ENCODE measurements at places on chromosomes 3 and 15.

DNA sequence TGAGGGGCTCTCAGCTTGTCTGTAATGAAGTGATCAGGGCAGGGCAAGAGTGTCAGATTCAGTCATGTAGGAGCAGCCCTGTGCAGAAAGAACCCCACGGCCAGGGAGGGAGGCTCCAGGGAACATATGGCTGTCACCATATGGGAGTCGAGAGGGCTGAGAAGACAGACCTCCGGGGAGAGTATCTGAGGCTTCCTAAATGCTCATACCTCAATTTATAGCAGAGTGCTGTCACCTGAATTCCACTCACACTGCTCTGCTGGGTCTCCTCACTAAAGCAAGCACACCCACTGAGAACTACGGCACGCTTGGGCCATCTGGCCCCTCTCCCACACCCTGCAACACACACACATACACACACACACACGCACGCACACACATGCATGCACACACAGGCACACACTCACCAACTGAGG, 92.3 kb upstream of the TJP1 start:
- DNase-seq, result no peak

DNA sequence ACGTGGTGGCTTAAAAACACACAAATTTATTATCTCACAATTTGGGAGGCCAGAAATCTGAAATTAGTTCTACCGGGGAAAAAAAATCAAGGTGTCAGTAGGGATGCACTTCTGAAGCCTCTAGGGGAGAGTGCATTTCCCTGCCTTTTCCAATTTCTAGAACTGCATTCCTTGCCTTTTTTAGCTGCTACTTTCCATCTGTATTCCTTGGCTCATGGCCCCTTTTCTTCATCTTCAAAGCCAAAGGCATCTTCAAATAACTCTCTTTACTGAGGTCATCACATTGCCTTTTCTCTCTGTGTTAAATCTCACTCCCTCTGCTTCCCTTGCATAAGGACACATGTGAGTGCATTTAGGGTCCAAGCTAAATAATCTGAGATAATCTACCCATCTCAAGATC, 69.5 kb upstream of the NEO1 start:
- DNase-seq, result no peak

DNA sequence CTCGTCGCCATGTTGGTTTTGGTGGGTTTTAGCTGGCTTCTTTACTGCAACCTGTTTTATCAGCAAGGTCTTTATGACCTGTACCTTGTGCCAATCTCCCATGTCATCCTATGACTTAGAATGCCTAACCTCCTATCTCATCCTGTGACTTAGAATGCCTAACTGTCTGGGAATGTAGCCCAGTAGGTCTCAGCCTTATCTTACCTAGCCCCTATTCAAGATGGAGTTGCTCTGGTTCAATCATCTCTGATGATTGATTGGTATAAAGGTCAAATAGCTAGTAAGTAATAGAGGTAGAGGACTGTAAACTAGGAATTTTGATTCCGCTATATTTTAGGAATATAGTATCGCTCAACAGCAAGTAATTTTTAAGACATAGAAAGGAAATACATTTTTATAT, 1.3 kb upstream of the ACKR2 start:
- no peak for DNase-seq

DNA sequence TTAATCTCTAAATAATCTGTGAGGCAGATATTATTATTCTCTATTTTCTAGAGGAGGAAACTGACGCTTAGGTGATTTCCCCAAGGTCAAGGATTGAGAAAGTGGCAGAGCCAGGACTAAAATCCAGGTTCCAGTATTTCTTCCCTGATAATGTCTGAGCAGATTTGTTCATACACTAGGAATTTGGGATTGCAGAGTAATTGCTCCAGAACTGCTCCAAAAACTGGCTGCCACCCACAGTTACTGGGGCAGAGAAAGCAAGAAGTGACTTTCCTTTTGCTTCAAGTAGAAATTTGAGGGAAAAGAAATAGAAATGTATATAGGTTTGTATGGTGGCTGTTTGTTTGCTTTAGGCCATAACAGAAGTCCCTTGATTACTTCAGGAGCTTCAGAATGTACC, 60.6 kb downstream of the SLC12A8 start:
- no peak for DNase-seq

- no peak for DNase-seq
Observed at GRCh38 chr15:77871852-77872371, 205.6 kb downstream of the TBC1D2B start.

DNA sequence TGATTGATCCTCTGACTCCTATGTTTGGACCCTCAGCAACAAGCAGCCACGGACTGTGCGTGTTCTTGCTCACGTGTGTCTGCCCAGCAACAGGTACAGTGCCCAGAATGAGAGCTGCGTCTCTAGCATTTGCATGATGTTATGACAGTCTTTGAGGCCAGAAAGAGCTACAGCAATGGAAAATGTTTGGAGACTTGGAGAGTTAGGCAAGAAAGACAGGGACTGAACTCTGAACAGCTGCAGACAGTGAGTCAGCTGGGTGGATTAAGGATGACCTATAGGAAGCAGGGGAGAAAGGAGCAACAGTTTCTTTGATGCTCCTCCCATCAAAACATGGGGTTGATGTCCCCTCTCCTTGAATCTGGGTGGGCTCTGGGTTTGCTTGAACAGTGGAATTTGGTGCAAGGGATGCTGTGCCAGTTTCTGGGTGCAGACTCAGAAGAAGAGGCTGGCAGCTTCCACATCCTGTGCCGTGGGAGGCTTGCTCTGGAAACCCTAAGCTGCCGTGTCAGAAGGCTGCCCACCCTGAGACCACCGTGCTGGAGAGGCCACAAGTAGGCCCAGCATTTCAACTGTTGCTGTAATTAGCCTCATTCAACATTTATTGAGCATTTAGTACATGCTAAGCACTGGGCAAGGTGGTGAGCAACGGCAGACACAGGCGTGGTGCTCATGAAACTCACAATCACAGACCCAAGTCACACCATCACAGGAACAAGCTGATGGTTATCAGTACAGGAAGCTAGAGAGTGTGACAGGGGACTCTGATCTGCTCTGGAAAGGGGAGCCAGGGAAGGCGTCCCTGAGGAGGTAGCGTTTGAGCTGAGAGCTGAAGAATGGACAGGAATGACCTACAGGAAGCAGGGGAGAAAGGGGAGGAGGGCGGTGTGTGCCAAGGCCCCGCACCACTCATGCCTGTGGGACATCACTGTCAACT, 21.7 kb downstream of the CCR9 start:
- no peak for DNase-seq

DNA sequence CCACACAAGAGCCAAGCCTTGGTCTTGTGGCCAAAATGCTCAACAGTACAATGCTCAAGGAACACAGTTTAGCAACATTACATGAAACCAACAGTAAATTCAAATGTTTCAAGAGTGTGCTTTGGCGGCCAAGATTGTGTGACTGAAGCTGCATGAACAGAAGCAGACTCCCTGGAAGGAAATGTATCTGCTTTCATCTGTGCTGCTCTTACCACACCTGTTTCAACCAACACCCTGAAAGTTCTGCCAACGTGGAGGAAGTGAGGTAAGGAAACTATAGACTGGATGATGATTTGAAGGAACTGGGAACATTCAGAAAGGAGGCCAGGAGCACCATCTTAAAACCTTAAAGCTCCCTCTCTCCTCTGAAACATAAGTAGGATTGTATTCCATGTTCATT, 55.7 kb downstream of the MB21D2 start:
- no peak for DNase-seq

GRCh38 chr3:196754091-196754981, 14.7 kb downstream of the PAK2 start:
- DNase-seq, result no peak

DNA sequence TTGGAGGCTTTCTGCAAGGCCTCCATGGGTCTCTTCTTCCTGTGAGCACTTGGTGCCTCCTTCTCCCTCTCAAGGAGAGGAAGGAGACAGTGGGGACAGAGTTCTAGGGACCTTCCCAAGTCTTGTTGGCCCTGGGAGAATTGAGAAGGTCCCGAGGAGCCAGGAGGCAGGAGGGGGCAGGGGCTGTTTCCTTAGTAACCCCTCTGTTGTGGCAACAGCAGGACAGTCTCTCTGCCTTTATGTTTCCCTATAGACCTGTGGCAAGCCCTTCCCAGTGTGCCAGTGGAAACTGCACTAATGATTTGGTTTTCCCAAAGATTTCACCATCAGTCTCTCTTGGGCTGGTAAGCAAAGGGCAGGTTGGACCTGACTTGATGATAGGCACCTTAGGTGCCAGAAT, 87.8 kb upstream of the GALNT15 start:
- DNase-seq, result no peak

DNA sequence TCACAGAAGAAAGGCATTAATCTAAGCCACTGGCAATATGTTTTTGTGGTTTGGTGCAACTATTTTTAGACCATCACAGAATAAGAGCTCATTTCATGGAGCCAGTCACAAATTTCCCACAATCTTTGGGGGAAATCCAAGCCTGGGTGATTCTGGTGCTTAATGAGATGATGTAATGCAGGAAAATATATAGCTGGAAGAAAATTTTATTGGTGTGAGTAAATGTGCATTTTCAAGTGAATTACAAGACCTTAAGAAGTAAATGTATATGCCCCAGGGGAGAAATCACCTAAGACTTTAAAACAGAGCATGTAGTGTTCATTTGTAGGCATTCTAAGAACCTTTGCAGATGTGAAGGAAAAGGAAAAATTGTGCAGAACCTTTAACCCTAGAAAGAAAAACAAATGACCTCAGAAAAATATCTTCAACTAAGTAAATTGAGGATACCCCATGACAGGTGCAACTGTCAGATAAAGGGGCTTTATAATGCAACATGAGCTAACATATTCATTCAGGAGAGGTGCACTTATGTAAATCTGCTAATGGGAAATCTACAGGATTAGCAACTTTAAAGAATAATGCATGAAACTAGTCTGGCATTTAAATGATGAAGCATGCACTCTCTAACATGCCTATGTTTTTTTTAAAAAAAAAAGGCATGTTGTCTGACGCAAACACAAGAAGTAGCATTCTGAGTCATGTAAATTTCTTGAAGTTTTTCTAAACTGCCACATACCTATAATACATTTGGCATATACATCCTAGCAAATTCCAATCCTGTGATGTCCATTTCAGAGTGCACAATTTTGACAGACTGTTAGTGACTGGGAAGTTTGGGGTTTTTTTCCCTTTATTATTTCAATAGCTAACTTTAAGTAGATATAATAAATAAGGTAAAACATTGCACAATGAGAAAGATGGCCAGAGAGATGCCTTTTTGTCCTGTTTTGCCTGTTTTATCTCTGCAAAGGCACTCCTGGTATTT, 105.1 kb downstream of the MEX3B start:
- peak; percentile 52 for DNase-seq

GRCh38 chr15:80509800-80510199, 105.6 kb downstream of the ARNT2 start:
- no peak for DNase-seq

GRCh38 chr3:156389449-156389950, 165.4 kb downstream of the SSR3 start:
- DNase-seq, result no peak

GRCh38 chr3:58551636-58552180, 14.7 kb upstream of the ACOX2 start:
- DNase-seq, result no peak

DNA sequence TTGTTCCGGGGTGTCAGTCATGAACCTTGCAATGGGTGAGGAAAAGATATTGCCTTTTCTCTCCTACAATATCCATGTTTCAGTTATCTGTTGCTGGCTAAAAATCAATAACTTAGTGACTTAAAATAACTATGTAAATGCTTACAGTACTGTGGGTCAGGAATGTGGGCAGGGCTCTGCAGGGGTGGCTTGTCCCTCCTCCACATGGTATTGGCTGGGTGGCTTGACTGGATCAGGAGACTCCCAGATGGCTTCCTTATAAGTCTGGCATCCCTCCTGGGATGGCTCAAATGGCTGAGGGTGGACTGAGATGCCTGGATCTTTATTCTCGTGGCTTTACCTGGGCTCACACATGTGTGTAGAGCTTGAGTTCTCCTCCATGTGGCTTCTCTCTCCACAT, 47.5 kb downstream of the GTPBP8 start:
- DNase-seq, result no peak

GRCh38 chr15:68385671-68386586, 46.0 kb downstream of the ITGA11 start:
- DNase-seq, result no peak

- DNase-seq, result no peak
Observed at GRCh38 chr15:84917452-84917851, 33.0 kb downstream of the SLC28A1 start.

GRCh38 chr3:2198776-2199279, 100.2 kb downstream of the CNTN4 start:
- DNase-seq, result no peak

DNA sequence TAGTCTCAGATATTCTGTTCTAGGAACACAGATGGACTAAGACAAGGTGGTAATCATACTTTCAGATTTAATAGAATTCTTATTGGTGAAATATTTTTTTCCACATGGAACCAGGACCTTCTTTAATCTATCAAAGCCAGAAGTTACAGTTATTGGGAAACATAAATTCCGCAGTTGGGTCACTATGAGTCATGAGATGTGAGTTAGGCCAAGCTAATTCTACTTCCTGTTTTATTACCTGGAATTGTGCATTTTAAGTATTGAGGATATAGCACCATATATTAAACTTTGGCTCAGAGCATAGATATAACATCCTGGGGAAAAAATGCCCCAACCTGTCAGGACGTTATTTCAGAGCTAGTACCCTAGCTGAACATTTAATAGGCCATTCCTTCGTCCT, 96.4 kb upstream of the P3H2 start:
- DNase-seq, result no peak

- DNase-seq, result no peak
Observed at GRCh38 chr3:131669600-131669999, 166.8 kb upstream of the MRPL3 start.

DNA sequence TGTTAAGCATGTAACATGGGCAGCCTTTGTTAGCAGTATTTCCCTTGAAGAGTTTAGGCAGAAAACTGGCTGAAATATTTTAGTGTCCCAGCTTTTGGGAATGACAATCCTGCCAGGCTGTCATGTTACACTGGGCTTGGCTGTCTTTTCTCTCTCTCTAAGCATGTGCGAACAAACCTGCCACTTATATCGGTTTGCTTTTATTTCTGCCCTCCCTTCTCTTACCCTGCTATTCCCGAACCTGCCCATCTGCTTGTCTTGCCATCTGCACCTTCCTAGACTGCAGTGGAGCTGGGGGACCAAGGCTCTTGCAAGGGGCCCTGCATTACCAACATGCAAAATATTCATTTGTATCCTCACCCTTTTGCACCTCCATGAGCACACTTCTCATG, 339.6 kb downstream of the EPHB1 start:
- no peak for DNase-seq

GRCh38 chr3:194548346-194549321, 61.8 kb upstream of the ATP13A3 start:
- DNase-seq, result no peak

- DNase-seq, result no peak
Observed at GRCh38 chr15:35293353-35294130, 208.4 kb upstream of the NANOGP8 start.

DNA sequence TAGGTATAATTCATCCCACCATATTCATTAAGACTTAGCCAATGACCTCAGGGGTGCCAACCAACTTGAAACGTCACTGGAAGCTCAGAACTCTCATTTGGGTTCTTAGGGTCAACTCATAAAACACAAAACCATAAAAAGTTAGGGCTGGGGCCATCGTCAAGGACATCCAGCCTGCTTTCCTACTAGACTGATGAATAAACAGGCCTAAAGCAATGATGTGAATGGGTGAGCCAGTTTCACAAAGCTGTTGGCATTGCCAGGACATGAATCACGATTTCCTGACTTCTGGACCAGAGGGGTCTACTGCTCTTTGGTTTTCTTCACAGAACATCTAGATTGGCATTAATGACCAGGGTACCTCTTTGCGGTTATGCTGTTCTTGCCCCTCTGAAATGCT, 64.7 kb downstream of the EOMES start:
- no peak for DNase-seq

- DNase-seq, result no peak
Observed at GRCh38 chr3:46713050-46713897, 4.4 kb downstream of the PRSS50 start.
